Daoy (cell line): ENCODE measurements at places on chromosomes 2 and 18. TPM values are rescaled to one million over a fixed set of nuclear protein-coding genes. Genes with fewer than 3 reads are reported as not detected.

GRCh38 chr2:12730265-12730664 lies 13.5 kb downstream of the TRIB2 start:
- DNase-seq, result no peak

GRCh38 chr2:144453486-144454158 lies 66.3 kb downstream of the ZEB2 start:
- no peak for DNase-seq

DNA sequence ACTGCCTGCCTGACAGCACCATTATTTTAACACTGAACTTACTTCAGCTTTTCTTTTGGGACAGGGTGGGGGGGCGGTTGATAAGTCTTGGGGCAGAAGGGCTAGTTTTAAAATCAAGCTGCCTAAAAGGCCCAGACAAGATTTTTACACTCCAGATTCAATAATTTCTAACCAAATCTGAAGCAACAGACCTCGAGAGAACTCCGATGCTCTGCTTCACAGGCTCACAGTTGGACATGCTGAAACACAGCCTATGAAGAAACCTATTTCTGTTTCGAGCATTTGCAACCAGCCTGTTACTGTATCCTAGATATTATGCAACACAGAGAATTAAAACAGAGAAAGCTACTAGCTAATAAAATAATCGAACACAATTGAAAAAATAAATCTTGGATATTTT lies 1.3 kb upstream of the MYT1L start:
- no peak for DNase-seq

DNA sequence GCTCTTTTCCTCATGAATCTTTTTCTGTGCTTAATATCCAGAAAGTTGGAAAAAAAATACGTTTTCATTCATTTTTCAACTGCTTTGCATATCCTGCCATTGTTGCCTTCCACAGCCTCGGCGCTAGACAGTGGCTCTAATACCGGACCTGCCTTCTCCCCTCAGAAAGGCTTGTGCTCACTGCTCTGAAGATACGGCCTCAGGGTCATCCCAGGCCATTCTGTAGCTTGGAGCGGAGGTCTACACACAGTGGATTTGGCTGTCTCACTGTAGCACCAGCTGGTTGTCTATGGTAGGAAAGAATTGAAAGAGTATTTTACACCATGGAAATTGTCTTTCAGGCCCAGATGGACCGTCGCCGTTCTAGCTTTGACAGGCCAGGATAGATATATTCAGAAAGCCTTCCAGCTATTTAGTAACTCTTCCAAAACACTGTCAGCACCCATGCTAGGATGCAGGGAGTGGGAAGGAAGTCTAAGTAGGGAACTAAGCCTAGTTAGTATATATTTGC lies 242.0 kb downstream of the TMEM182 start:
- no peak for DNase-seq

The SPP2 gene
- not detected in 2 replicates for total RNA-seq

The DPYSL5 gene
- total RNA-seq, result 1.0 and 1.9 TPM in 2 replicates
